ENCODE measurements at places on chromosomes 7 and 10.
A peak's percentile ranks its signal among the peaks of the same experiment; 100 is the strongest.

DNA sequence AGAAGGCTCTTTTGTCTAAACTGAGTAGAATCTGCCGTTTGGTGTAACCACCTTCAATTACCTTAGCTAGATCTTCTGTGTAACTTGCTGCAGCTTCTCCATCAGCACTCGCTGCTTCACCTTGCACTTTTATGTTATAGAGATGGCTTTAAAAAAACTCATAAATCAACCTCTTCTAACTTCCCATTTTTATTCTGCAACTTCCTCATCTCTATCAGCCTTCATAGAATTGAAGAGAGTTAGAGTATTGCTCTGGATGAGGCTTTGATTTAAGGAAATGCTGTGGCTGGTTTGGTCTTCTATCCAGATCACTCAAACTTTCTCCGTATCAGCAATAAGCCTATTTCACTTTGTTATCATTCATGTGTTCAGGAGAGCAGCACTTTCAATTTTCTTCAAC is 1131.9 kb upstream of the CELF2 start:
- H3K4me1 ChIP-seq: no peaks in the 10 kb centered on the region
- H3K27ac ChIP-seq: no peak overlapping the region
- DNase-seq: no peak

- H3K36me3 ChIP-seq: no peaks in the 10 kb centered on the region
- H3K4me3 ChIP-seq: no peak overlapping the region
- H3K27ac ChIP-seq: no peak overlapping the region
- H3K27me3 ChIP-seq: no peaks in the 10 kb centered on the region
- DNase-seq: peak; percentile 41
Observed at GRCh38 chr10:119973281-119973680, 80.8 kb downstream of the SEC23IP start.

DNA sequence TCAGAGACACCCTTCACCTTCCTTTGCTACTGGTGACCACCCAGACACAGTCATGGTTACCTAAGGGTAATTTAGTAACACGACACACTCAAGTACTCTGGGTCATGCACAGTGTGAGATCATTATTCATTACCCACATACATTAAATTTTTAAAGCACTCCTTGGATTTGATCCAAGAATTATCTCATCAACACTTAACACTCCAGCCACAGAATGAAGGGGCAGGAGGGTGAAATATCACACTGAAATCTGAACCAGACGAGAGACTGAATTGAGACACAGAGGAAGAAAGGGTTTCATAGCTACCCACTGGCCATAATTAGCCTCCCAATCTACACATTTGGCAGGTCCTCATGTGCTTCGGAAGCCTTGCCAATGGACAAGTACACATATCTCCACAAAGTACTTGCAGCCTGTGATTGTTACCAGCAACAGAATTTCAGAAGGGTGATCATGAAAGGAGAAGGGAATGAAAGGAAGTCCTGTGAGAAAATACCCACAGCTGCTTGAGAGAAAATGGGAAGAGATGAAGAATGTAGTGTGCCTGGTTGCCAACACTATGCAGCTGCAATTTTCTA is 189.3 kb downstream of the POLR1F start:
- no peaks in the 10 kb centered on the region for H3K27me3 ChIP-seq
- DNase-seq: no peak
- H3K4me1 ChIP-seq: no peaks in the 10 kb centered on the region
- H3K36me3 ChIP-seq: no peaks in the 10 kb centered on the region
- H3K4me3 ChIP-seq: no peak overlapping the region
- no peak overlapping the region for H3K27ac ChIP-seq

- H3K4me3 ChIP-seq: no peak overlapping the region
- H3K27ac ChIP-seq: no peak overlapping the region
- DNase-seq: no peak
- H3K27me3 ChIP-seq: no peaks in the 10 kb centered on the region
Observed at GRCh38 chr10:119859420-119860258, 13.0 kb downstream of the MCMBP start.

DNA sequence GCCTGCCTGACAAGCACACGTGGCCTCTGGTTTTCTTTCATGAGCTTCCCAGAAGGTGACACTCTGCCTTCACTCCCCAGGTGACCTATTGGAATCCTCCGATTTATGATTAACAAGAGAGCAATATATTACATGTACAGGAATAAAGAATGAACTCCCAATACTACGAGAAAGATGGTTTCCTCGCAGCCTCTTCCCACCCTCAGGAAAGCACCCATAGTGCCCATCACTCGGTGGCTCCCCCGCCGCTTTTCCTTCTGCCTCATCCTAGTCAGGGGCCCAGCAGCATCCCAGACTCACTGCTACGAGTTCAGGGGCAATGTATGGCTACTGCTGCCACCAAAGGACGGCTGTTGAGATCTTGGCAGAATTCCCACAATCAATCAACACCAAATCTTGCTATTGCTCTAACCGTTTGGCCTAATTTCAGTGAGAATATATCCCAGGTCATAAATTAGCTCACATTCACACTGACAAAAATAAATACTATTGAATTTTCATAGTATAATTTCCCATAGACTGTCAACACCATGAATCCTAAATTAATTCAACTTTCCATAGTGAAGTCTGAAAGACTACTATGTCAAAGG is 196.3 kb downstream of the TNS3 start:
- no peak overlapping the region for H3K27ac ChIP-seq
- H3K27me3 ChIP-seq: peaks cover 63% of the 10 kb centered on the region
- no peak overlapping the region for H3K4me3 ChIP-seq
- DNase-seq: no peak
- no peaks in the 10 kb centered on the region for H3K36me3 ChIP-seq

GRCh38 chr10:86376403-86376802 is 9.8 kb upstream of the GRID1 start:
- H3K4me3 ChIP-seq: no peak overlapping the region
- no peak overlapping the region for H3K27ac ChIP-seq
- H3K4me1 ChIP-seq: no peaks in the 10 kb centered on the region
- H3K27me3 ChIP-seq: no peaks in the 10 kb centered on the region
- no peak for DNase-seq

- H3K4me3 ChIP-seq: no peak overlapping the region
- no peaks in the 10 kb centered on the region for H3K4me1 ChIP-seq
- DNase-seq: no peak
Observed at GRCh38 chr7:33971106-33971505, 65.8 kb downstream of the BMPER start.

GRCh38 chr10:73876566-73876965 is 2.2 kb upstream of the CAMK2G start:
- H3K4me1 ChIP-seq: peaks cover 29% of the 10 kb centered on the region
- H3K36me3 ChIP-seq: peaks cover 16% of the 10 kb centered on the region
- no peak overlapping the region for H3K27ac ChIP-seq
- H3K27me3 ChIP-seq: no peaks in the 10 kb centered on the region

DNA sequence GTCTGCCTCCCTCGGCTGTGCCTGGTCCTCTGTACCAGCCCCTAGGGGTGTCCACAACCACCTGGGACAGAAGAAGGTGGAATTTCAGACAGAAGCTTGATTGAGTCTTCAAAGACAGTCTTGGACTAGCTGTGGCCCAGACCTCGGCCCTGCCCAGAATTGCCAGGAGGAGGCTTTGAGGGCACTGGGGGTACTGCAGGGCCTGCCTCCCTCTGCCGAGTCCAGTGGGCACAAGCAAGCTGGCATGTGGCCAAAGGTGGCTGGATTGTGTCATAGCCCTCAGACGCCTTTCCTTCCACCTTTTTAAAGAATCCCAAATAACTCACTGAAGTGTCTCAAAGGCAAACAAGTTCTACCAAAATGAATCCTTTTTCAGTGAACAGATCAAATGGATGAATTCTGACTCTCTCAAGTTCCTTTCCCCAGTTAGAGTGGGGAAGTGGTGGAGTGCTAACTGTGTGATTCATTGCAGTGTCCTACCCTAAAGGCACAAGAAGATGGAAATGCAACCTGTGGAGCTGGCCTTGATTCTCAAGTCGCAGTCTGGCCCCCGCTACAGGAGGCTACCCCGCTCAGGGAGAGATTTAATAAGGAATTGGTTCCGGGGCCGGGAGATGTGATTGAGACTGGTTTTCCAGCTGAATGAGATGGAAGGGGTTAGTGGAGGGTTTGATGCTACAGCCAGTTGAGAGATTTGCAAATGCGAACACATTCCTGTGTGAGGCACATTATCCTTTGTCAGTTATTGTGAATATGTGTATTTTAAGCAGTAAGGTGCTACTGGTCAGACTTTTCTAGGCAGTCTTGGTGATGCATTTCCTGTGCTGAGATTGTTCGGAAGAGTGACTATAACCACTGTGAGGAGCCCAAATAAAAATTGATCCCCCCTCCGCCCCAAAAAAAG is 28.8 kb upstream of the SLC26A4 start:
- no peaks in the 10 kb centered on the region for H3K27me3 ChIP-seq
- H3K4me1 ChIP-seq: no peaks in the 10 kb centered on the region

GRCh38 chr10:90148116-90148855 is 446.9 kb downstream of the KIF20B start:
- H3K36me3 ChIP-seq: no peaks in the 10 kb centered on the region
- DNase-seq: no peak
- H3K27ac ChIP-seq: no peak overlapping the region
- H3K4me3 ChIP-seq: no peak overlapping the region
- no peaks in the 10 kb centered on the region for H3K27me3 ChIP-seq
- no peaks in the 10 kb centered on the region for H3K4me1 ChIP-seq

GRCh38 chr7:37318541-37318940 is 130.1 kb downstream of the ELMO1 start:
- no peaks in the 10 kb centered on the region for H3K4me1 ChIP-seq
- no peaks in the 10 kb centered on the region for H3K27me3 ChIP-seq
- no peaks in the 10 kb centered on the region for H3K36me3 ChIP-seq
- no peak overlapping the region for H3K27ac ChIP-seq

DNA sequence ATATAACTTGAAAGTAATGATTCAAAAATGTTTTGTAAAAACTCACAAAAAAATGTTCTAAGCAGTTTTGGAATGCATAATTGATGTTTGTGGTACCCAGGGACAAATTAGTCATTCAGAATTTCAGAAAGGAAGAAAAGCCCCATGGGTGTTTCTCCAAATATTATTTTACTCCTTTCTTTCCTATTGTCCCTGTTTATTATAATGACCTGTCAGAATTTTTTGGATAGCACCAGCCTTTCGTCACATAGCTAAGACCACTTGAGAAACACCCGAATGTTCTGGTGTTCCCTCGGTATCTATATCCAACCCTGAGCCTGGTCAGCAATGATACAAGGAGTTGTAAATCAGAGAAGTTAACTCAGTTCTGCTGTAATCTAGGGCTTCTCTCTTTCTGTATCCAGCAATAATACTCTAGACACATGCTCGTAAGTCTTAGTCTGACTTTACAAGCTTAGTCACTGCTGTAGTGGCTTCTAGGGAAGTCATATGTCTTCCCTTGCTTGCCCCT is 64.8 kb upstream of the MEOX2 start:
- H3K27me3 ChIP-seq: no peaks in the 10 kb centered on the region
- no peak overlapping the region for H3K27ac ChIP-seq
- H3K4me3 ChIP-seq: no peak overlapping the region
- no peak for DNase-seq
- no peaks in the 10 kb centered on the region for H3K36me3 ChIP-seq

- no peak overlapping the region for H3K4me3 ChIP-seq
- no peaks in the 10 kb centered on the region for H3K4me1 ChIP-seq
- no peak overlapping the region for H3K27ac ChIP-seq
- H3K36me3 ChIP-seq: no peaks in the 10 kb centered on the region
- peaks cover 4% of the 10 kb centered on the region for H3K27me3 ChIP-seq
Observed at GRCh38 chr7:108147031-108147563, 16.9 kb upstream of the LAMB4 start.

DNA sequence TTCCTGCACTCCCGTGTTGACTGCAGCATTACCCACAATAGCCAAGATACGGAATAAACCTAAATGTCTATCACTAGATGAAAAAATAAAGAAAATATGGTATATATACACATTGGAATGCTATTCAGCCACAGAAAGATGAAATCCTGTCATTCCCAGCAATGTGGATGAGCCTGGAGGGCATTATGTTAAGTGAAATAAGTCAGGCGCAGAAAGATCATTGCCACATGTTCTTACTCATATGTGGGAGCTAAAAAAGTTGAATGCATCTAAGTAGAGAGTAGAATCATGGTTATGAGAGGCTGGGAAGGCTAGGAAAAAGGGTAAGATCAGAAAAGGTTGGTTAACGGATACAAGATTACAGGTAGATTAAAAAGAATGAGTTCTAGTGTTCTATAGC is 219.1 kb upstream of the MKI67 start:
- no peak for DNase-seq
- no peaks in the 10 kb centered on the region for H3K4me1 ChIP-seq
- H3K4me3 ChIP-seq: no peak overlapping the region
- H3K27ac ChIP-seq: no peak overlapping the region

DNA sequence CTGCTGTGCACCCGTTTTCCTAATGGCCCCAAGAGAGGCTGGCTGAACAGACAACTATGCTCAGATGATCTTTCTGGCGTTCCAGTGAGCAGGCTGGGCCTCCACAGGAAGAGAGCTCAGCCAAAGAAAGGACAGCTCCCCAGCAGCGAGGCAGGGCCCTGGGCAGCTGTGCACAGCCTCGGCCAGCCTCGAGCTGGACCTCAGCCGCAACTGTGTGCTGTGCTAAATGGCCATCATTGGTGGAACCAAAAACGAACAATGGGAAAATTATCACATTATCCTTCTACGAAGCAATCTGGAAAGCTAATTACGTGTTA is 97.5 kb downstream of the CTBP2 start:
- no peak overlapping the region for H3K27ac ChIP-seq
- DNase-seq: no peak
- H3K36me3 ChIP-seq: peaks cover 24% of the 10 kb centered on the region

DNA sequence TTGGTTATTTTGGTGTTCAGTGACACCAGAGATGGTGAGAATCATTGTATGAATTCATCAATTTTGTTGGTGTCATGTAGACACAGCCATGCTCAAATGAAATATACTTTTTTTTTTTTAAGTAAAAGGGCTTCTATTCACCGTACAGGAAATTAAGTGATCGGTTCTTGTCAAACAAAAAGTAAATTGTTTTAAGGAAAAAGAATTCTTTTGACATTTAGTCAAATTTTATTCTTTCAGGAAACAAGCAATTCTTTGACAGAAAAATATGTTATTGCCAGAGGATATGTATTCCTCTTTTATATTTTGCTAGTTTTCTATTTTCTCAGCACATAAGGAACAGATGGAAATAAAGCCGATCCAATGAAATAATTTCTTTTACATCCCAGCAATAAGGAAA is 551.9 kb downstream of the MAGI2 start:
- H3K36me3 ChIP-seq: no peaks in the 10 kb centered on the region
- no peak overlapping the region for H3K4me3 ChIP-seq

DNA sequence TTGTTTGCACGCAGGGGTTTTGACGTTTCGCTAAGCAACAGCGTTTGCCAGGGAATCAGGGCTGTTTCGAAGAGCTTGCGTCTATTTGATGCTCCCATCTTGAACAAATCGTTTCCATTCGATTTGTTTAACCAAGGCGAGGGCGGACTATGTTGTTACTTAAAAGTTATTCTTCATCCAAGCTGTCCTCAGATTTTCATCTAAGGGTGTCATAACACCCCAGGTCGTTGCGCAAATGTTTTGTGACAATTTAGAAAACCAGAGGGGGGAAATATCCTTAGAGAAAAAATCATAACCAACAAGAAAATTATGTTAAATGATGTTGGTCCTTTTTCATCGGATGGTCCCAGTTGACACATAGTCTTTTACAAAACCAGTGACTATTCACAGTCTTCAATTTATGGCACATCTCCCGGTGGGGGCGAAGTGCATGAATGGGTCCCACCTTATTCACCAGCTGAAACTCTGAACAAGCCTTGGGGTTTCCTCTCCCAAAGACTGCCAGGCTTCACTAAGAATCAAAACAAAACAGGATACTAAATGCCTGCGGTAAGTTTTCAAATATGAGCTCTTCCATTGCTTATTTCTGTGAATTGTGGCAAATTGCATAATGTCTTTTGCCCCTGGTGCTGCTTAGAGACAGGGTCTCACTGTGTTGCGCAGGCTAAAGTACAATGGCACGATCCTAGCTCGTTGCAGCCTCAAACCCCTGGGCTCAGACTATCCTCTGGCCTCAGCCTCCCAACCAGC is 109.9 kb downstream of the REEP3 start:
- H3K27me3 ChIP-seq: no peaks in the 10 kb centered on the region
- peak overlapping the region; percentile 60 for H3K4me3 ChIP-seq
- peaks cover 20% of the 10 kb centered on the region for H3K4me1 ChIP-seq
- peak overlapping the region; percentile 48 for H3K27ac ChIP-seq
- H3K36me3 ChIP-seq: no peaks in the 10 kb centered on the region

Data from K562 (cell line).